ENCODE measurements at places on chromosomes 5 and 9. TPM values are rescaled to one million over a fixed set of nuclear protein-coding genes. Genes with fewer than 3 reads are reported as not detected.

DNA sequence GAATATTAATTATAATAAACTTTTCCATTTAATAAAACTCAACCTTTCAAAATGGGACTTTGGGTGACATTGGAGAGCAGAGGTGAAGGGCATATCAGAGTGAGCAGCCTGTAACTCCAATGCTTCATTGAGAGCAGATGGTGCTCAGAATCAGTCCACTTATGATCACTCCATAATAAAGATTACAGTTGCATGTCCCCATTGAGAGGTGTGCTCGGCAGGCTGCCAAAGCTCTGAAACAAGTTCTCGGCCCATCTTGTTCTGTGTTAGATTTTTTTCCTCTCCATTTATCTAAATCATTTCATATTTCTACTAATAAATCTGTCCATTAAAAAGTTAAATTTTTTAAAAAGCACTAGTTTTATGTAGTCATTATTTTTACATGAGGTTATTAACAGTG, 1786.4 kb upstream of the WWC1 start:
- DNase-seq = no peak
- no peaks in the 10 kb centered on the region for H3K27me3 ChIP-seq
- H3K27ac ChIP-seq = no peak overlapping the region
- H3K4me3 ChIP-seq = no peak overlapping the region

- H3K27me3 ChIP-seq = no peaks in the 10 kb centered on the region
Measured at GRCh38 chr9:104795082-104795481, 31.2 kb downstream of the NIPSNAP3B start.

DNA sequence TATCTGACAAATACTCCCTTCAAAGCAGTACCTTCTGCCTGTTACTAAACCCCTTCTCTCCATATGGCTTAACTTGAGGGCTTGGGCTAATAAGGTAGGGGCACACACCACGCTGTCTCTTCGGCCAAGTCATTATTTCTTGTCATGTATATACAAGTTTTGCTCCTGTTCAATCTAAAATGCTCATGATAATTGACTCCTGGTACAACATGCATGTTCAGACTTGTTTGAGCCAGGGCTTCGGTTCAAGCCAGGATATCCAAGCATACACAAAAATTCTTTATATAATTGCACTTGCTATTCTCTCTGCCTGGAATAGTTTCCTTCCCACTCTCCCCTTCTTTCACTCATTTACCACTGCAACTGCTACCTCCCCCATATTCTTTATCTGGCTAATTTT, 756.0 kb upstream of the C9orf72 start:
- no peak overlapping the region for H3K27ac ChIP-seq
- no peaks in the 10 kb centered on the region for H3K4me1 ChIP-seq
- no peak for DNase-seq

DNA sequence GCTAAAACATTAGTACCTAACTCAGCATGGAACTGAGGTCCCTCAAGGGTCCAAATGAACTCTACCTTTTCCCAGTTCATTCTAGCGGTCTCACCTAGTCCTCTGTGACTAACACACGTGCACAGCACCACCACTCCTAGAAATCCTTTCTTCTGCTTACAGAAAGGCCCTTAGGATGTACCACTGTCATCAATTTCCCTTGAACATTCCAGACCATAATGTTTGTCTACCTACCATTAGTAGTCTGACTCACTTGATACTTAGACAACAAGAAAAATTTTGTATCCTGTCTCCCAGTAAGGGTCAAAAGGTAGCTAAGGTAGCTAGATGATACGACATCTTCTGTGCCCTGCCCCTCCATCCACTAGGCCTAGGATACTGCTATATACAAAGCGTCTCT, 166.6 kb downstream of the TSSK1B start:
- no peaks in the 10 kb centered on the region for H3K36me3 ChIP-seq
- no peak for DNase-seq
- no peaks in the 10 kb centered on the region for H3K27me3 ChIP-seq
- no peaks in the 10 kb centered on the region for H3K4me1 ChIP-seq

DNA sequence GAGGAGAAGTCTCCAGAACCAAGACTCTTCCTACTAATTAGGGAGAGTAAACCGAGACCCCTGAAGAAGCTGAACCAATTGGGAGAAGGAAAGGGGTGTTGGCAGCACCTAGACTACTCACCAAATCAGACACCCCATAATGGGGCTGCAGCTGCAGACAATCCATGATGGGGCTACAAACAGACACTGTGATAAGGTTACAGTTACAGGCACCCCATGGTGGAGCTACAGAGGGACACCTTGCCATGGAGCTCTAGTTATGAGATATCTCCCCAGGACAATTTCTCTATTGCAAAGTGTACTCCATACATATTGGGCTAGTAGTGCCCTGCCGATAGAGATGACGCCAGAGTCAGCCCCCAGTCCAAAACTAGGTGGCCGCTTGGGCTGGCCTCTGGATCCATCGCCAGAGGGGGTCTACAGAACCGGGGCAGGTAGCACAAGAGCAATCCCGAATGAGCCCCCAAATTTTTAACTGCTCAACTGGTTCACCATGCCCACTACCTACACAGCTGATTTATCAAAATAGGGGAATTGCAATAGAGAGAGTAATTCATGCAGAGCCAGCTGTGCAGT, 2.1 kb upstream of the NANS start:
- H3K36me3 ChIP-seq = no peaks in the 10 kb centered on the region
- DNase-seq = no peak
- peaks cover 10% of the 10 kb centered on the region for H3K4me1 ChIP-seq
- no peak overlapping the region for H3K4me3 ChIP-seq

- no peaks in the 10 kb centered on the region for H3K4me1 ChIP-seq
- no peak overlapping the region for H3K4me3 ChIP-seq
- no peak overlapping the region for H3K27ac ChIP-seq
- H3K27me3 ChIP-seq = no peaks in the 10 kb centered on the region
Measured at GRCh38 chr9:38339496-38339895, 53.0 kb upstream of the ALDH1B1 start.

- H3K27ac ChIP-seq = no peak overlapping the region
- H3K36me3 ChIP-seq = no peaks in the 10 kb centered on the region
- H3K27me3 ChIP-seq = no peaks in the 10 kb centered on the region
- no peaks in the 10 kb centered on the region for H3K4me1 ChIP-seq
- DNase-seq = no peak
- H3K4me3 ChIP-seq = no peak overlapping the region
Measured at GRCh38 chr5:150241298-150242160, 48.0 kb downstream of the CAMK2A start.

DNA sequence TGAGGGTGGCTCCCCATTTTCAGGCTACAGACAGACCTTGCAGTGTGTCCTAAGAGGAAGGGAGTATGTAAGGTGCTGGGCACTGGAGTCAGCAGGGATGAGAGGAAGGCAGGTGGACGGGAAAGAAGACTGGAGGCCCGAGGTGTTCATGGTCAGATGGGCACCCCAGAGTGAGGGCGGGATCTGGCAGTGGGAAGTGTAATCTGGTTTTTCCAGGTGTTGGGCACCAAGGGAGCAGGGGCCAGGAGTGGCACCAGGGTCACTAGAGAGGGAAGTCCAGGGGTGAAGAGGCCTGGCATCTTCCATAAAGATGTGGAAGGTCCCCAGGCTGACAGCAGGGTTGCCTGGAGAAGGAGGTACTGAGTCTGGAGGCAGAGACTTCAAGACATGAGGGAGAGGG, 29.7 kb downstream of the PITX1 start:
- H3K27me3 ChIP-seq = no peaks in the 10 kb centered on the region
- no peaks in the 10 kb centered on the region for H3K36me3 ChIP-seq
- H3K27ac ChIP-seq = no peak overlapping the region
- H3K4me3 ChIP-seq = no peak overlapping the region

MIGA2 gene
- 39.9 TPM for total RNA-seq

GRCh38 chr9:98248737-98249474, 6.5 kb downstream of the TBC1D2 start:
- no peak overlapping the region for H3K4me3 ChIP-seq
- peak; percentile 77 for DNase-seq
- no peaks in the 10 kb centered on the region for H3K27me3 ChIP-seq
- H3K27ac ChIP-seq = peak overlapping the region; percentile 65
- peaks cover 3% of the 10 kb centered on the region for H3K4me1 ChIP-seq
- H3K36me3 ChIP-seq = peaks cover under 1% of the 10 kb centered on the region

Measured in ascending aorta (tissue), 2 donors.